ENCODE measurements at places on chromosomes 1 and 21. TPM values are rescaled to one million over a fixed set of nuclear protein-coding genes. Genes with fewer than 3 reads are reported as not detected.

The BMP8B gene
- 0.37 TPM for total RNA-seq

The NOS1AP gene
- total RNA-seq = 0.13 TPM

GRCh38 chr21:35470522-35470921 is 421.4 kb upstream of the RUNX1 start:
- ATAC-seq = no peak

- peak; percentile 72 for ATAC-seq
Measured at GRCh38 chr1:116986421-116987255, 14.9 kb upstream of the CD101 start.

- no peak for ATAC-seq
Measured at GRCh38 chr1:147388969-147389368, 146.5 kb downstream of the CHD1L start.

DNA sequence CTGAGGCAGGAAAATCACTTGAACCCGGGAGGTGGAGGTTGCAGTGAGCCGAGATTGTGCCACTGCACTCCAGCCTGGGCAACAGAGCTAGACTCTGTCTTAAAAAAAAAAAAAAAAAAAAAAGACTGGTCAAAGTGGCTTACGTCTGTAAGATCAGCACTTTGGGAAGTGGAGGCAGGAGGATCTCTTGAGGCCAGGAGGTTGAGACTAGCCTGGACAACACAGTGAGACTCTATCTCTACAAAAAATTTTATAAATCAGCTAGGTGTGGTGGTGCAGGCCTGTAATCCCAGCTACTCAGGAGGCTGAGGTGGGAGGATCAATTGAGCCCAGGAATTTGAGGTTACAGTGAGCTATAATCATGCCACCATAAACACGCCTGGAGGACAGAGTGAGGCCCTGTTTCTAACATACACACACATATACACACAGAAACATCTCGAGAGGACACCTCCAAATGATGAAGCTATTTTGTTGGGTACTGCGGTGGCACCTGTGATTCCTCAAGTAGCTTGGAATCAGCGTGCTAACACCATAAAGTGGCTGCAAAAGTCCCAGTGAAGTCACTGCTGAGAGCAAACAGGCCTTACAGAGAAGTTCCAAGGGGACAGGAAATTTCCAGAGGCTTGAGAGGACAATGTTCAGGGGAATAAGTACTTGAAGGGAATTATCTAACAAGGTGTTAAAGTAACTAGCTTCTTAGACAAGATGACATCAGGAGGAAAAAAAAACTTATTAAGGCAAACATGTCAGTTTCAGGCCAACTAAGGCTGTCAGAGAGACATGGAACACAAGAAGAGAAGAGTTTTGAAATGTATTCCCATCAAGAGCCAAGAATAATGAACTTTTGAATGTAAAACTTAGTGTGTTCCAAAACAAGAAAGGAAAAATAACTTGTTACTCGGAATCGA is 1.3 kb downstream of the NADK start:
- ATAC-seq = no peak

GRCh38 chr1:37478890-37479254 is 4.5 kb downstream of the ZC3H12A start:
- no peak for ATAC-seq

GRCh38 chr1:18922848-18923755 is 20.7 kb upstream of the ALDH4A1 start:
- no peak for ATAC-seq

DNA sequence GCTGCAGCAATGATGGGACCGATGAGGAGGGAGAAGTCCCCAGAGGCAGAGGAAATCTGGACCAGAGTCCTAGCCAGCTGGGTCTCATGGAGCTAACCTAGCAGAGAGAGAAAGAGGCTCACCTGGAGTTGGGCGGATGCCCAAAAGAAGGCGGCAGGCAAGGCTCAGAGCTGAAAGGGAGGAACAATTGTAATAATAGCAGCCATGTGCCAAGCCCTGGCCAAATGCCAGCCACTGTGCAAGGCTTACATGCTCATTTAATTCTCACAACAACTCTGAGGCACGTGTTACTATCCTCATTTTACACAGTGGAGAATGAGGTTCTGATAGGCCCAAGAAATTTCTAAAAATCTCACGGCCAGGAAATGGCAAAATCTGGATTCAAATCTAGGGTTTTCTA is 50.0 kb upstream of the ZNF648 start:
- no peak for ATAC-seq

GRCh38 chr21:35035581-35035980 is 13.5 kb downstream of the RUNX1 start:
- ATAC-seq = peak; percentile 57

DNA sequence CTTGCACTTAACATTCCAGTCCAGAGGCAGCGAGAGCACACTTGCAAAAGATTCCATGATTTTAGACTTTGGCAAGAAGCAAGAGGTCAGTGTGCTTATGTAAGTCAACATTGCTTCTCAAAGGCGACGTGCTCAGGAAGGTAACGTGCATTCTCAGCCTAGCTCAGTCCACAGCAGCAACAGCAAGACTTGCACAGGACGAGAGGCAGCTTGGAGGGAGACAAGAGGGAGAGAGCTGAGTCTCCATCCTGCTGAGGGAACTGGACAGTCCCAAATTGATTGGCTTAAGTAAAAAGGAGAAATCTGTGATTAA is 56.5 kb downstream of the PTP4A2 start:
- ATAC-seq = no peak
